Left kidney (tissue), 8 donors: ENCODE measurements at places on chromosomes 13 and 19. TPM values are rescaled to one million over a fixed set of nuclear protein-coding genes. Genes with fewer than 3 reads are reported as not detected.

- DNase-seq, result peak; percentile 80
Measured at GRCh38 chr19:41218615-41219507, at the start of gene AXL. Gene AXL (plus strand): TSS chr19:41219223. CDS start chr19:41219393, 170 bp downstream.

DNA sequence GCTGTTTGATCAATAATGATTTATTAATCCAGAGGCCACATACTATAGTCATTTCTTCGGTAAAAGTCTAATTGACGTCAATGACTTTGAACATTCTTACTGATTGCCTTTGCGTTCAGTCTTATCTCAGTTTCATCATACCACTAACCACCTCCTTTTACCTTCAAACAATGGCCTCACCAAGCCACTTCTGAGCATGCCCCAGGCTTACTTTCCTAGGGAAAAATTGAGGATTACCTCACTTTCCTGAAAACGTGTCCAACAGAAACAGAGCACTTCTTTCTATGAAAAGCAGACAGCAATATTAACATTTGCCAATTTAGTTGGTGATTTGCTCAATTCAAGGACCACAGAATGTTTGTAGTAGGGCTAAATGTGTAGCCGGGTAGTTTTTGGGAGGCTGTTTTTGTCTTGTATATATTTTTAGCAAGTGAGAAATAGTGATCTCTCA, 157.6 kb downstream of the KLF5 start:
- no peak for DNase-seq

DNA sequence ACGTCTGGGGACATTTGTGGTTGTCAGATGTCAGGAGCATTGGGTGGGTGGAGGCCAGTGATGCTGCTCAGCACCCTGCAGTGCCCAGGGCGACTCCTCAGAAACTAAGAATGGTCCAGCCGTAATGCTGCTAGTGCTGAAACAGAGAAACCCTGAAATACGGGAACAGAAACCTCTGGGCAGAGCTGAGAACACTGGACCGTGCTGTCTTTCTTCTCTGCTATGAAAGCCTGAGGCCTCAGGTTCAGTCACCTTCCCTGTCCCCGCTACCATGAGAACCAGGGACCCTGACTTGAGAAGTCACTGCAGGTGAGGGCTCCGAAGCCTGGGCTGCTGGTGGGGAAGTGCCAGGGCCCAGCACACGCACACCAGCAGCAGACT, 13.4 kb downstream of the CAPS start:
- no peak for DNase-seq

DNA sequence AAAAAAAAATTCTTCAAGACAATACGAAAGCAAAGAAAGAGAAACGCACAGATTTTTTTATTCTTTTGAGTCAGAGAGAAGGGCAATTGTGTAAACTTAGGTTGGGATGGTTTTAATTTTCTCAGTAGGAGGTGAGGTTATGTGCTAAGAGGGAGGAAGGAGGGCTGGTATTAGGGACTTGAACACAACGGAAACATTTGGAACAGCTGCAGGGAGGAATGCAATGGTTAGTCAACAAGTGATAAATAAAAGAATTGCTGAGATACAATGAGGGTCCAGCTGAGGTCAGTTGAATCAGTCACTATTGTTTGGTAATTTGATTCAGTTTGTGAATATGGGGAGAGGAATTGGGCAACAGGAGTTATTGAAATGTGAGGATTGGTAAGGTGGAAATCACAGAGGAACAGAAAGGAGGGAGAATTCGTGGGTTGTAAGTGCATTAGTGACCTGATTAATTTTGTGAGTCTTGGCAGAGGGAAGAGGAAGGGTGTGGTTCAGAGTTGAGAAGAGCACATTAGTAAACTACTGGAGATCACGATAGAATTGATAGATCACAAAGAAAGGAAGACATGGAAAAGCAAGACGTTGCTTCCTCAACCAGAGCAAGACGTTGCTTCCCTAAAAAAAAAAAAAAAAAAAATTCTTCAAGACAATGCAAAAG, 499.5 kb upstream of the SPRY2 start:
- no peak for DNase-seq

DNA sequence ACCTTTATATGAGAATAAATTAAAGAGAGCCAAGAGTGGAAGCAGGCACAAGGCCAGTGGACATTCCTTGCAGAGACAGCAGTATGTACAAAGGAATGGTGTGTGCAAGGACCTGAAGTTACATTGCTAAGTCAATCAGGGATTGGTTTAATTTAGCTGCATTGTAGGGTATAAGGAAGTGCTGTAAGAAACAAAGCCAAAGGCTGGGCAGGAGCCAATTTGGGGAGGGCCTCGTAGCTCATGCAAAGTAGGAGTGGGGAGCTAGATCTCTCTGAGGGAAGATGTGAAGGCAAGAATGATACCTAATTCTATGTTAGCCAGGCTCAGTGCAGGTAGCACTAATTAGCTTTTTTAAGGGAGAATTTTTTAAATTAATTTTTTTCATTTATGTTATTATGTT, 76.7 kb downstream of the SLAIN1 start:
- DNase-seq, result no peak

- DNase-seq, result no peak
Measured at GRCh38 chr13:46126056-46126455, 21.2 kb upstream of the CPB2 start.

DNA sequence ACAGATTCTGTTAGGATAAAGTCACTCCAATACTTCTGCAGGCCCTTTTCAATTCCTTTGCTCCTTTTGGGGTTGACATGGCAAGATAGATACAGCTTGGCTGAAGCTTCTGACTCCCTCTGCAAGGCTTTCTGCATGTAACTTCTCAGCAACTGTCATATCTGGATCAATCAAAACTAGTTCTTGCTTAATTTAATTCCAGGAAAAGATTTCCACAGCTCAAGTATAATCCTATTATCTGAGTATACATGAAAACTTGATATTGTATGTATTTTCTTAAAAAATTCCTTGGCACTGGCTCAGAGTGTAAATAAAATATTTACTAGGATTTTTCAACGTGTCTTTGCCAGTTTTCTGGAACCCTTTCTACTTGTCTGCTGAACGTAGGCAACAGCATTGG, 109.6 kb downstream of the STARD13 start:
- DNase-seq, result no peak

GRCh38 chr13:98664047-98664446, 87.1 kb upstream of the STK24 start:
- no peak for DNase-seq

- DNase-seq, result no peak
Measured at GRCh38 chr13:80249516-80250212, 91.3 kb downstream of the SPRY2 start.

Gene OR10H1
- 0.03 TPM for polyA plus RNA-seq

Gene C19orf18
- polyA plus RNA-seq, result 3.8 TPM

Gene CGB2
- not detected for polyA plus RNA-seq

Gene PNMA8B
- 2.9 TPM for polyA plus RNA-seq

Gene DMKN
- 92.0 TPM for polyA plus RNA-seq

Gene LILRB4
- 1.3 TPM for polyA plus RNA-seq
